ENCODE measurements at places on chromosomes 13 and 19.

GRCh38 chr13:74372511-74372910, 238.3 kb upstream of the KLF12 start:
- no peak for DNase-seq

DNA sequence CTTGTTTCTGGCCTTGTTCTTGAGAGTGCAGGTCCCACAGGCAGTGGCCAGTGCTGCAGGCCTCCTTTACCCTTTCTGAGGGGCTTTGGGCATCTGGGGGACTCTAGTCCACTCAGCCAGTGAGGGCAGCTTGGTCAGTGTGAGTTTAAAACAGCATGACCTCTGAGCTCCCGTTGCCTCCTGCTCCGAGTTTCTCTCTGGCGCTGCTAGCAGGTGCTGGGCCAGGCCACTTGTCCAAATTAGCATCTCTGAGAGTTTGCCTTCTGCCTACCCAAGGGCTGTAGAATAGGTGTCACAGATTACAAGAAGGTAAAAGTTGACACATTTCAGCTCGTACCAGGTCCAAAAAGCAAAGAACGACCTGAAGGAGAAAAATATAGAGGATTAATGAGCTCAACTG, 105.9 kb downstream of the SIPA1L3 start:
- no peak for DNase-seq

- DNase-seq, result no peak
Measured at GRCh38 chr13:34578471-34578870, 363.6 kb upstream of the NBEA start.

DNA sequence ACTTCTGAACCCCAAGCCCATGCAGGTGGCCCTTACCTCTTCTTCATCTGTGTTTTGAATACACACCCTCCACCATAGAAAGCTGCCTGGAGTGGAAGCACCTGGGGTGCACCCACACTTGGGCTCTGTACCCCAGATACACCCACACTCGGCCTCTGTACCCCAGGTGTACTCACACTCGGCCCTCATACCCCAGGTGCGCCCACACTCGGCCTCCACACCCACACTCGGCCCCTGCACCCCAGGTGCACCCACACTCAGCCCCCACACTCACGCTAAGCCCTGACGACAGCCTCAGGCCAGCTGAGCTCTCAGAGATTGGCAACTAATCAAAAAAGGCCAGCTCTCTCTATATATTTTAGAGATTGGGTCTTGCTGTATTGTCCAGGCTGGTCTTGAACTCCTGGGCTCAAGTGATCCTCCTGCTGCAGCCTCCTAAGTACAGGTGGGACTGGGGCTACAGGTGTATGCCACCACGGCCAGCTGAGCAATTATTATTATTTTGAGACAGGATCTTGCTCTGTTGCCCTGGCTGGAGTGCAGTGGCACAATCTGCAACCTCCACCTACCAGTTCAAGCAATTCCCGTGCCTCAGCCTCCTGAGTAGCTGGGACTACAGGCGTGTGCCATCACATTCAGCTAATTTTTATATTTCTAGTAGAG, 68.9 kb downstream of the PEX11G start:
- DNase-seq, result no peak

DNA sequence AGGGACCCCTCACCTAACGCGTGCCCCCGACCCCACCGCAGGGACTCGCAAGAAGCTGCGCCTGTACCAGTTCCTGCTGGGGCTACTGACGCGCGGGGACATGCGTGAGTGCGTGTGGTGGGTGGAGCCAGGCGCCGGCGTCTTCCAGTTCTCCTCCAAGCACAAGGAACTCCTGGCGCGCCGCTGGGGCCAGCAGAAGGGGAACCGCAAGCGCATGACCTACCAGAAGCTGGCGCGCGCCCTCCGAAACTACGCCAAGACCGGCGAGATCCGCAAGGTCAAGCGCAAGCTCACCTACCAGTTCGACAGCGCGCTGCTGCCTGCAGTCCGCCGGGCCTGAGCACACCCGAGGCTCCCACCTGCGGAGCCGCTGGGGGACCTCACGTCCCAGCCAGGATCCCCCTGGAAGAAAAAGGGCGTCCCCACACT, 4.7 kb upstream of the MYBPC2 start:
- DNase-seq, result no peak

DNA sequence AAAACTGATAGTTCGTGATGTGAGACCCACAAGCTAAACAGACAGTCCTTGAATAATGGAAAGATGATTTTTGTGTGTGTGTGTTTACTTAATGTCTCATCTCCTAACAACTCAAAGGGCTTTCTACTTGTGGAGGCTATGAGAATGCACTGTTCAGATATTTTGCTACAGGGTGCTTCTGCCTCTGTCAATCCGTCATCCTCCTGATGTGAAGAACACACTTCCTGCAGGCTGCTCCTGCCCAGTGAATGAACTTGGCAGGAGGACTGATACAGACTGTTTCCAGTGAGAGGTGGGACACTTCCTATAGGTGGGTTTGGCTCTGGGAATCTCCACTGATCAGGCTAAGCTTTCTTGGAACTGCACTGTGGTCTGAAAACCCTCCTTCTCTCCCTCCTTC, 168.4 kb upstream of the STARD13 start:
- DNase-seq, result no peak

DNA sequence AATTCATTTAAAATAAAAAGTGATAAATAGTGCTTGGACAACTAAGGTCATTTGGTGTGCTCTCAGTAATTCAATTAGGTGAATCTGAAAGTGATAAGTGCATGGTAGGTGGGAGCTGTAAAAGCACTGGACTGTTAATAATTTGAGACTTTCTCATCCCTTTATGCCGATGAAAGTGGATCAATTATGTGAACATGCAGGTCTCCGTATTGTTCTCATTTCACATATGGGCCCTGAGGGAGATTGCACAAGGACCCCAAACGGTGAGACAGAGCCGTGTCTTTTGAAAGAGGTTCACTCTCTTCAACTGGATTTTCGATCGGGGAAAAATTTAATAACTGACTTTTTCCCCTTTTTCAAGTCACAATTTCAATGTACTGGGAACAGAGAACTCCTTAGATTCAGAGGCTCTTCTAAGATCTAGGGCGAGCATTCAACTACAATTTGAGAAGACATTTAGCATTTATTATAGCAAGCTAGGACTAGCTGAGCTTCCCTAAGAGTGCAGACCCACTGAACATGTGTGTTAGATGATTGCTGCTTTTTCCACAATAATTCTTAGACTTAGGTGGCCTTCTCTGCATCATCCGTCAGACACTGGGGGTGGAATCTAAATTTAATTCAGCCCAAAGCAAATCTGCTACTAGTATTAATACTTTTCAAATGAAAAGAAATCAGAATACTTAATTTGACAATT, 347.6 kb downstream of the OXGR1 start:
- DNase-seq, result no peak

DNA sequence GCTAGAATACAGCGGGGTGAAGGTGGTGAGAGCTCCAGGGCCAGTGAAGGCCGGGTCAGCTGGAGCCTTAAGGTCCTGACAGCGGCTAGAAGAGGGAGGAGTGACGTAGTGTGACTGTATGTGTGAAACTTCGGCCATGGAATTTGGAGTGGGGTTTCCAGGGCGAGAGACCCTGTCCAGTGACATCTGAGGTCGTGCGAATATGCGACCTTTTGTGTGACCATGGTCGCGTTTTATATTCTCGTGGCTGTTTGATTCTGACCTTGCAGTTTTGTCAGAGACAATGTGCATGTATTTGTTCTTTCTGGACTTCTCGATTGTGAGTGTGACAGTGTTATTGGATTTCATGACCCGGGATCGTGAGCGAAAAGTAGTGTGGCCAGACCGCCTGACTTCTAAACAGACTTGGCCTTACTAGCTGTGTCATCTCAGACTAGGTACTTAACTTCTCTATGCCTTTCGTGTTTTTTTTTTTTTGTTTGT, 405 bp upstream of the ZNF569 start:
- no peak for DNase-seq

- no peak for DNase-seq
Measured at GRCh38 chr19:48726556-48726955, 7.0 kb upstream of the MAMSTR start.

DNA sequence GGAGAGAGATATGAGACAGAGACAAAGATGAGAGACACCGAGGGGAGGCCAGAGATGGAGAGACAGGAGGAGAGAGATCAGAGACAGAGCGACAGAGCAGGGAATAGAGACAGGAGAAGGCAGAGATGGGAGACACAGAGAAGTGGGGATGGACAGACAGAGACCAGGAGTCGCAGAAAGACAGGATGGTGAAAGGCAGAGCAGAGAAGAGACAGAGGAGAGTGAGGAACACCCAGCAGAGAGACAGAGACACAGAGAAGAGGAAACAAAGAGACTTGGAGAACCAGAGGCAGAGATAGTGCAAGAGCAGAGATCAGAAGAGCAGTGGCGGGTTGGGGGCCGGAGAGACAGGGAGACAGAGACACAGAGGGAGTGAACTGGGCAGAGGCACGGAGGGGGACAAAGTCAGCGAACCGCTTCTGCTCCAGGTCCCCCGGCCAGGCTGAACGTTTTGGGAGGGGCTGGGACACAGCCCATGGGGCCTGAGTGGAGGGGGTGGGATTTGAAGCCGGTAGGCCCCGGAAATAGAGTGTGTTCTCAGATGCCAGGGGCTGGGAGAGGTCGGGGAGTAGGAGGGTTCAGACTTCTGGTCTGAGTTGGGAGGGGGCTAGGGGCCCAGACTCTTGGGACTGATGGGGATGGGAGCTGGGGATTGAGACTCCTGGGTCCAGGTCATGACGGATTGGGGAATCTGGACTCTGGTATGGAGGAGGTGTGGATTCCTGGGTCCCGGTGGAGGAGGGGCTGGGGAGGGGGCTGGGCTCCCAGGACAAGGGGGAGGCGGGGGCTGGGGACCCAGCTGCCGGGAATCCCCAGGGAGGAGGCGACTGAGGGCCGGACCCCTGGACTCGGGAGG, 654 bp downstream of the ZNF579 start:
- DNase-seq, result no peak

All from T-helper 22 cell (primary cell).